HFFc6 (cell line): ENCODE measurements at places on chromosomes 11 and 22.

DNA sequence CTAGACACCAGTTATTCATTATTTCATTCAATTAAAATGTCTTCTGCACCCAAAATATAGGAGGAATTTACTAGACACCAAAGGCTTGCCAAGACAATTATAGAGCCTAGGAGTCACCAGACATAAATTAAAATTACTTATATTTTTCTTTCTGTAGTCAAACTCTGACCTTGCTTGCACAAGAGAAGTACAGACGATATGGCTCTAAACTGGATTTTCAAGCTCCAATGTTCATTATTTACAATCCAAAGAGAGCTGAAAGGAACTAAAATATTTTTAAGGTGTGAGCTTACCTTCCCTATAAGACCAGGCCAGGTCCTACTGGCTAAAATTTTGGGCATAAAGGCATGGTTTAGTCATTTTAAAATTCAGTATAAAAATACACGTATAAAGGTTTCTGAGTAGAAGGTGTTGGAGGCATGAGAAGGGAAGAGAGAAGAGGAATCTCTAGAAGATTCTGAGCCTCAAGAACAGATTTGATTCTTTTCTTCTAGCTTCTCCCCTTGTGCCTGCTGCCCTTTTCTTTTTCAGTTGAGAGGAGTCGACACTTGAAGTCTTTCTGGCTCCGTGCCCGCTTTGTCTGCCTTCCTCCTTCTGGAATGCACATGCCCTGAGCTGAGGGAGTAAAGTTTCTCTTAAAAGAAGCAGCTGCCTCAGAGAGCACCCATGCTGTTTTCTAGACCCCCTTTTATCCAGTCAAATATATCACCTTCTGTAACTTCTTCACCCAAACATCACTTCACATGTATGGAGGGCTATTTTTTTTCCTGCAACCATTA, 13.5 kb downstream of the C11orf97 start:
- H3K36me3 ChIP-seq: no peaks in the 10 kb centered on the region
- DNase-seq: peak; percentile 16
- H3K27me3 ChIP-seq: peaks cover 8% of the 10 kb centered on the region
- H3K4me3 ChIP-seq: no peak overlapping the region

GRCh38 chr11:40838181-40838683, 621.2 kb downstream of the LRRC4C start:
- no peak overlapping the region for H3K4me3 ChIP-seq
- DNase-seq: no peak
- H3K4me1 ChIP-seq: no peaks in the 10 kb centered on the region

DNA sequence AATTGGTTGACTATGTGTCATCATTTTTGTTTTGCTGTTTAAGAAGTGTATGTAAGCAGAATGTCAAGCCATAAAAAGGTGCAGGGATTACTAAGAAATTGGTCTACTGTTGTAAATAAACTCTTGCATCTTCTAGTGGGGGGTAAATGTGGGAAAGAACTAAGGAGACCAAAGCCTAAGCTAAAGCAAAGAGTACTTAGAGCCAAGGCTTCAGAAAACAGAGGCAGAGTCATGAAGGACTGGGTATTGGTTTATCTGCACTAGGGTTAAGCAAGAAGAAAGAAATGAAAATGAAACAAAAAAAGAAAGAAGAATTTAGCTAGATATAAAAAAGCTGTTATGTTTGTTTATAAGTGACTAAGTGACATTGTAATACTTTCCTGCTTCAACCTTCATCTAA, 628.1 kb downstream of the METTL15 start:
- DNase-seq: no peak
- H3K4me3 ChIP-seq: peak overlapping the region; percentile 39; the same call in 1 of the 2 replicates
- peaks cover 17% of the 10 kb centered on the region for H3K36me3 ChIP-seq

DNA sequence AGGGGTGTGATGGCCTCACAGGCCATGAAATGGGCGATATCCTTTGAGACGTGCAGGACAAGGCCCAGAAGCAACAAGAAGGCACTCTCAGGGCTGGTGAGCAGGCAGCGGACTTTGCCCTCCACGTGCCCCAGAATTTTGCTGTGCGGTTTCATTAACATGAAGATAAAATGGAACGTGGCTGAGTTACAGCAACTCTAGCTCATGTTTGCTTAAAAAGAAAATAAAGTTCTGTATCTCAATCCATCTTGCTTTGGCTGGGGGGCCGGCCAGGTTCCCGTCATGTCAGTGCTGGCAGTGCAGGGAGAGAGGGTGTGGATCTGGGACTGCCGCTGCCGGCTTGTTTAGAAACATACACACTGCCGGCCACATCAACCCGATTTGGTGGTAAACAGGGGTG, 370.1 kb downstream of the OPCML start:
- 0 out of 2 replicates have a peak, but pooled peaks cover 3% of the 10 kb centered on the region for H3K36me3 ChIP-seq
- no peak overlapping the region for H3K27ac ChIP-seq
- no peak overlapping the region for H3K4me3 ChIP-seq
- DNase-seq: no peak
- peaks cover 1% of the 10 kb centered on the region; the same call in 1 of the 2 replicates for H3K27me3 ChIP-seq
